ENCODE measurements at places on chromosomes 3 and 15. TPM values are rescaled to one million over a fixed set of nuclear protein-coding genes. Genes with fewer than 3 reads are reported as not detected.
A peak's percentile ranks its signal among the peaks of the same experiment; 100 is the strongest.

- peak; percentile 23 for ATAC-seq
Observed at GRCh38 chr3:9071936-9072666, 108.8 kb upstream of the RAD18 start.

The GPR62 gene
- total RNA-seq = not detected

The LRRC31 gene
- total RNA-seq = not detected

- ATAC-seq = no peak
Observed at GRCh38 chr15:80172401-80172800, 19.6 kb downstream of the FAH start.

The CMTM8 gene
- 1.00 TPM for total RNA-seq
